ENCODE measurements at places on chromosomes 6 and 20.

DNA sequence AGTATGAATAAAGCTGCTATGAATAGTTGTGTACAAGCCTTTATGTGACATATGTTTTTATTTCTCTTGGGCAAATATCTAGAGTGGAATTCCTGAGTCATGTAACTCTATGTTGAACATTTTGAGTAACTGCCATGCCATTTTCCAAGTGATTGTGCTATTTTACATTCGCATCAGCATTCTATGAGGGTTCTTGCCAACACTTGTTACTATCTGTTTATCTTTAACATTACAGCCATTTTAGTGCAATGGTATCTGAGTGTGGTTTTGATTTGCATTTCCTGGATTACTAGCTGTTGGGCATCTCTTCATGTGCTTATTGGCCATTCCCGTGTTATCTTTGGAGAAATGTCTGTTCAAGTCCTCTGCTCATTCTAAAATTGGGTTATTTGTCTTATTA lies 19.1 kb downstream of the MYT1 start:
- no peak for DNase-seq

- no peak for DNase-seq
These were observed 67.8 kb downstream of the TNFRSF21 start for GRCh38 chr6:47241742-47242482.

DNA sequence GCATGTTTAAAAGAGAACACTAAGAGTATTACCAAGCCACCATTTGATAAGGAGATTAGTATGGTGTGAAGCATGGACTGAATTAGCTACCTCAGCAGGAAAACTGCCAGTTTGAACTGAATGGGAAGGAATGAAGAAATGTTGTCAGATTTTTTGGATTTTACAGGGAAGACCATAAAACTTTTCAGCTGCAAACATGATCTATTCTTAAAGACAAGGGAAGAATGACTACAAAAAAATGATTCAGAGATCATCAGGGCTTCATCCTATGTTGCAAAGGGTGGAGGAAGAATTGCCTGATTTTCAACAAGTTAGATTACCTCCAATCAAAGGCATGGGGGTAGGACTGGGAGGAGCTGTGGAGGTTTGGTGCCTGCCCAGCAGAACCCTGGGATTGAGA lies 49.3 kb upstream of the MTRF1L start:
- no peak for DNase-seq

GRCh38 chr6:113779656-113780055 lies 77.5 kb upstream of the MARCKS start:
- DNase-seq, result no peak

- DNase-seq, result no peak
These were observed 30.4 kb upstream of the SPDEF start for GRCh38 chr6:34586327-34587040.

DNA sequence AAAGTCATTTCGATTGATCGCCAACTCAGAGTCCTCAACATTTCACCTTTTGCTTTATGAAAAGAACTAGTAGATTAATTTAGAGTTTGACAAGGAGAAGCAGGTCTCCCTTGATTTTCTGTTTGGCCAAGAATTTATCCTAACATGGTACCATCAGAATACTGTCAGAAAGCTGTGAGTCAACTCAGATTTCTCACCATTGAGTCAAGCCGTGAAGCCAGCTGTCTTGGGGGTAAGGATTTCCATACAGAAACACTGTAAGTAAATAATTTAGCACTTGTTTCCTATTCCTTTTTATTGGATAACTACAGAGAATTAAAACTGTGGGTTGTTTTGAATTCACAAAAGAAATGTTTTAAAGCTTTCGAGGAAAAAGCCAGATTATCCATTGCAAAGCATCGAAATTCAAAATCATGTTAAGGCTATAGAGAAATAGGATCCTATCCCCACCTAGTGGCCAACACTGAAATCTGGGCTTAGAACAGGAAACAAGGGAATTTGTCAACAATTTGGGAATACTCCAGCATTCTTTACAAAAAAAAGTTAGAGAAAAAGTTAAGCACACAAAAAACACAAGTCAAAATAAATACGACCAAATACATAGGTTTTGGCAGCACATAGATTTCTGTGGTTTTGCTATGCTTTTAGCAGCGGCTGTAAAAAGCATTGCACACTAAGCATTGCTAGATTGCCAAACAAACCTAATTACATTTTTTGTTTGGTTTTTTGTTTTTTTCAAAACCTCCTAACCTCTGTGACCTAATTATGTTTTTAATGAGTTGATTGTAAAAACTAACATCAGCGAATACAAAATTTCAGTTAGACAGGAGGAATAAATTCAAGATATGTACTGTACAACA lies 44.2 kb downstream of the COL11A2 start:
- DNase-seq, result no peak

- no peak for DNase-seq
These were observed 5.0 kb downstream of the ATP5F1E start for GRCh38 chr20:59026904-59027740.

DNA sequence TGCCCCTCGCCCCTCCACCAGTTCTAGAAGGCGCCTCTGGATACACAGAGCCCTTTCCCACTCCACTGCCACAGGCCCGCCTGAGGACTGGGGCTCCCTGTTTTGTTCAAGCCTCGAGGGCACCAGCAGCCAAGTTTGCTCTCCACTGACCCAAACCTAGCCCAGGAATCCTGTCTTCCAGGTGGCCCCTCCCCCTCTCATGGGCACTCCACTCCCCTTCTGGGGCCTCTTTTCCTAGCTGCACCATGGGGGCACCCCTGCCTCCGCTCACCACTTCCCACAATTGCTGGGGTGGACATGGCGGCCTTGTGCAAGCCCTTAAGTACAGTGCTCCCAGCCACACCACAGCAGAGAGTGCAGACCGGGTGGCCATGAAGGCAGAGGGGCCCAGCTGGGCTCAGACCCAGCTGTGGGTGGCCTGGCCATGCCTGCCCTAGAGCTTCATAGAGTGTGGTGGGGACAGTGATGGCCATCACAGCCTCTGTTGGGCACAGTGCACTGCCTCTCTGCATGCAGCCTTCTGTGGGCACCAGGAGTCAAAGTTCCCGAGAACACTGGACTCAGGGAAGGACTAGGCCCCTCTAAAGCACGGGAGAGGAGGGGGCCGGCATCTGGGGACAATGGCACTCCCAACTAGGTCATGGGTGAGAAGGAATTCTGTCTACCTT lies 1.3 kb downstream of the MYL9 start:
- DNase-seq, result no peak

DNA sequence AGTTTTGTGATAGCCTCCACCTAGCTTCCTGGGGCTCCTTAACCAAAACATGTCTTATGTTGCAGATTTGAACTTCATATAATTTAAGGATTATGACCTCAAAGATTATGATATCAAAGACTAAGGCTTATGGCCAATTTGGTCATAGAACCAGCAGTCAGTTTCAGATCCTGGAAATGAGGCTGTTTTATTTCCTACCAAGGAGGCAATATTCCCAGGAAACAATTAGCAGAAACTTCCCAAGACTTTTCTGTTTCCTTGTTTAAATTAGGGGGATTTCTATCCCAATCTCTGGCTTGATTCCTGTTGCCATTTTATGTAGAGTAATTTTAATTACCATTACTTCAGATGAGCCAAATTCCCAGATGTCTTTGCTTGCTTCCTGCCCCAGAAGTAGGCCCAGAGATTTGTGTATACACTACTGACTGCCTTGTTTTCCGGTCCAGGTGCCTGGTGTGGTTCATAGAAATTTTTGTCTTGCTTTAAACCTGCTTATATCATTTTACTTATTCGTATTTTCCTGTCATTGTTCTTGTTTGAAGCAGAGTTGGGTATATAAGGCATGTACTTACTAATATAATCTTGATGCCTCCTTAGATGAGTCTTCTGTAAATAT lies 119.2 kb upstream of the TMEM170B start:
- DNase-seq, result no peak

- DNase-seq, result no peak
These were observed 78.4 kb downstream of the ERMARD start for GRCh38 chr6:169829786-169830185.

- DNase-seq, result no peak
These were observed 38.9 kb upstream of the POLR1H start for GRCh38 chr6:30022189-30022588.

GRCh38 chr6:132405143-132405915 lies 4.1 kb upstream of the MOXD1 start:
- no peak for DNase-seq

DNA sequence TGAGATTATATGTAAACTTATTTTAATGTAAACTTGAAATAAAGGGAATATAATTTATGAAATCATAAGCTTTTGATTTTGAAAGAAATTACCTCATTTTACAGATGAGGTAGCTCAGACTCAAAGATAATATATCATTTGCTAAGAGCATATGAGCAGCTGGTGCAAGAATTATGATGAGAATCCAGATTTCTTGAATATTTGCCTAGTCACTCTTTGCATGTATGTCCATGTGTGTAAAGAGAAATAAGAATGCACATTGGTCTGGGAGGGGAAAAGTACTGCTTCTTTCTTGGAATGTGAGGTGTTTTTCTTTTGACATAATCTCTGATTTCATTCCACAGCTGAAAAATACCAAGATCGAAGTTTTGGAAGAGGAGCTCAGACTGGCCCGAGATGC lies 11.1 kb upstream of the SNRNP48 start:
- DNase-seq, result no peak

- DNase-seq, result no peak
These were observed 845 bp downstream of the HLA-DPA1 start for GRCh38 chr6:33072508-33073100.

GRCh38 chr6:8269872-8270454 lies 165.4 kb downstream of the SLC35B3 start:
- DNase-seq, result no peak

DNA sequence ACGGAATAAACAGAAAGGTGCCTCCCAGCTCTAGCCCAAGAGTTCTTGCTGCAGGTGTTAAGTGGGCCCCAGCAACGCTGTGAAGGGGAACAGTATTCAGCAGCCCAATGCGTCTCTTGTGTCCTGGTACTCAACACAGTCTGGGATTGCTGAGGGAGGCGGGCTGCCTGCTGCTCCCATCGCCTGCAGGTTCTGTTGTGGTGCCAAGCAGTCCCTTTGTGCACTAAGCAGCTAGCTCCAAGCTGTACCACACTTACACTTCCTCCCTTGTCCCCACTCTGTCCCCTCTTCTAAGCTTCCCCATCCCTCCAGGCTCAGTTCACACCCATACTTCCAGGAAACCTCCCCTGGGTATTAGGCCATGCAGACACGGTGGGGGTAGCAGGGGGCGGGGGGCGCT lies 92.7 kb downstream of the AGPAT4 start:
- DNase-seq, result no peak
